ENCODE measurements at places on chromosomes 2 and 18.

DNA sequence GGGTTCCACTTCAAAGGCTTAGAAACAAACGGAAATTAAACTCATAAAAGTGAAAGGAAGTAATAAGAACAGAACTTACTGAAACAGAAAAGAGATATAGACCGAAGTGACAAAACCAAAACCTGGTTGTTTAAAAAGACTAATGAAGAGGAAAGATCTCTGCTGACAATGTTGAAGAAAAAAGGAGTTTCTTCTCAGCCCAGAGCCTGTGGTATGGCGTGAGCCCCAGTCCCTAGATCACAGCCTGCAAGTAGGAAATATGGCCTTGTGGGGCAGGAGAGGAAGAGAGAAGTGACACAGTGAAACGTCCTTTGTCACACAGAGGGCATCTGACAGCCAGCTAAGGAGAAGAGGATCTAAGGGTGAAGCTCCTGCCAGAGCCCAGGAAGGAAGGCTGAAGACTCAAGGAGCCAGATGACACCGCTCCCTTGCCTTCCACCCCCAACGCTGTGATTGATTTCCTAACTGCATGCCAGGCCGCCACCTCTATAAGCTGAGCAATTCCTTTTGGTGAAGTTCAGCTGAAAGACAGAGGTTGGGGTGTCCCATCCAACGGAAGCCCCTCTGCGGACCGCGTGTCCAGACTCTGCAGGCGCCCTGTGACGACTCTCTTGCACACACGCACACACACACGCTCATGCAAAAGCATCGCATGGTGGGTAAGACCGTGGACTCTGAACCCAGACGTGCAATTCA is 141.1 kb downstream of the HDAC4 start:
- no peak for DNase-seq

DNA sequence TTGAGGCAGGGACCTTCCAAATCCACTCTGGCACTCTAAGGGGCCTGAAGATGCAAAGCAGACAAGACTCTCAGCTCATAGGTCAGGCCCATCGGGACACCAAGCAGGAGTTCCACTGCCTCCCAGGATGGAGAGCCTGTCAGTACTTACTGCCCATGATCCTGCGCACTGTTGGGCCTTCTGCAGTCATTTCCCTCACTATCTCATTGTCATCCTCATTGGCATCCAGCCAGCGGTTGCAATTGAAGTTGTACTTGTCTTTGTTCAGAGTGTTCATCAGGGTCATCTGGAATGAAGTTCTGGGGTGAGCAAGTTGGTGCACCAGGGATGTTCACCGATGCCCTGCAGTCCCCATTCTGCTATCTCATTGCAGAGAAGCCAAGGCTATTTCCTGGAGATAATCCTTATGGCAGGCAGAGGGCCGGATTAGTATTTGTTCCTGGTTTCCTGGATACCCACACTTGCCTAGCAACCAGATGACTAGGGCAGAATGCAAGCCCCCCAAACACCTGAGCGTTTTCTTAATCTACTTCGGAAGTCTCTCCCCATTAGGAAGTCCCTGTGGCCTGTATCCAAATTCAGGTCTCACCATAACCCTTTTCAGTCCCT is 65.1 kb downstream of the LOXHD1 start:
- no peak for DNase-seq

- no peak for DNase-seq
Measured at GRCh38 chr2:62460175-62460574, 45.8 kb downstream of the TMEM17 start.

DNA sequence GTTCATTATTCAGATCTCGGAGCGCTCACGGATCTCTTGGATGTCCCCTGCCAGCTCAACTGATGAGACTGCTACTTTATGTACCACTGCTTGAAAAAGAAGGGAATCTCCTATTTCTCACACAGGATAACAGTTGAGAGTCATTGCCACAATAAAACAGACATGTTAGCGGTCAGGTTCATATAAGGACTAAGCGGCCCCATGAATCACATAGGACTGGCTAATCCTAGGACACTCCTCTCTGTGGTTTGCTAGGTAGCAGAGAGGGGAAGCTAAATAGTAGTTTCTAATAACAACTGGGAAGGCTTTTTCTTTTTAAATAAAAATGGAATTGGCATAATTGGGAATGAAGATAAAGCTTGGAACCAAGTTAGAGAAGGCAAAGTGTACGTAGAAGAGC is 15.9 kb upstream of the TGFA start:
- DNase-seq = no peak

DNA sequence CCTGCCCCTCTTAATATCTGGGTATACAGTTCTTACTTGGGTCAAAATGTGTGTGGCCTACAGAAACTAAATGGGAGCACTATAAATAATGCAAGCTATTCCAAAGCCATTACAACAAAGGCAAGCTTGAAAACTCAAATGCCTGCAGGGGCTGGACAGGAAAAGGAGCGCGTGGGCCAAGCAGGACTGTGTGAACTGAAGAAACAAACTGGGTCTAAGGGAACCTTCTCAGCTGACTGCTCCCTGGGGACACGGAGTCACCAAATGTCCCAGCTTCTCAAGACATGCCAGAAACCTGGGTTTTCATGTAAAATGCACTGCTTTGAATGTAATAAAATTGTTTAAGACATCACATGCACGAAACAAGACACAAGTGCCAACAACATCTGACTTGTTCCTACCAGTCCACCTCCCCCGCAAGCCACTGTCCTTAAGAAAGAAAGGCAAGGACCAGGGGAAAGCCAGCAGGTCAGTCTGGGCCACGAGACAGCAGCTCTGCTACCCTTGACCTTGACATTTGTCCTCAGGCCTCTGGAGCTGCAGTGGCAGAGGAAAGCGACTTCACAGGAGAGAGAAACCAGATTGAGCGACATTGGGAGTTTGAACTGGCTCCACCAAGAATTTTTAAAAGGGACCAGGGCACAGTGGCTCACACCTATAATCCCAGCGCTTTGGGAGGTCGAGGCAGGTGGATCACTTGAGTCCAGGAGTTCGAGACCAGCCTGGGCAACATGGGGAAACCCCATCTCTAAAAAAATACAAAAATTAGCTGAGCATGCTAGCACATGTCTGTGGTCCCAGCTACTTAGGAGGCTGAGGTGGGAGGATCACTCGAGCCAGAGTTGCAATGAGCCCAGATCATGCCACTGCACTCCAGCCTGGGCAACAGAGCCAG is 89.7 kb upstream of the SH3BP4 start:
- no peak for DNase-seq

DNA sequence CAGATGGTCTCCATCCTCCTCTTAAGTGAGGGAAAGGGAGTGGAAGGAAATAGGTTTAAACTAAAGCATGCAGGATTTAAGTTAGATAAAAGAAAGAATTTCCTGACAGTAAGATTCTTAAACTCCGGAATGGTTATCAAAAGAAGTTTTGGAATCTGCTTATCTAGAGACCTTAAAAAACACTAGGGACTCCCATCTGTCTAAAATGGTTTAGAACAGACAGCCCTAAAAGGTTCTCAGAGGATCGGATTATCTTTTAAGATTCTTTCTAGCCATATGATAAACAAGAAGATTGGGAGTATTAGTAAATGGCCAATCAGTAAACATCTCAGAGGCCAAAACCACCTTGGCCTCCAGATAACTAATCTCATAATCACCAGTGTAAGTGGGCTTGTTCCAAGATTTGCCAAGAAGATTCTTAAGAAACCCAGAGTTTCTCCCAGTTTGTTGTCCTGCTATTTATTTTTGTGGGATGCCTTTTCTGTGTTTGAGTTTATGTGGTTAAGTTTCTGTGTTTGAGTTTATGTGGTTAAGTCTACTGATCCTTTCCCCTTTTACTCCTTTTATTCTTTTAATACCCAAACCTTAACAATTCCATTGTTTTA is 314.9 kb upstream of the NRP2 start:
- DNase-seq = no peak

GRCh38 chr18:43533371-43533770 is 256.1 kb upstream of the SYT4 start:
- no peak for DNase-seq

- DNase-seq = no peak
Measured at GRCh38 chr18:4237664-4238041, 217.5 kb downstream of the DLGAP1 start.

DNA sequence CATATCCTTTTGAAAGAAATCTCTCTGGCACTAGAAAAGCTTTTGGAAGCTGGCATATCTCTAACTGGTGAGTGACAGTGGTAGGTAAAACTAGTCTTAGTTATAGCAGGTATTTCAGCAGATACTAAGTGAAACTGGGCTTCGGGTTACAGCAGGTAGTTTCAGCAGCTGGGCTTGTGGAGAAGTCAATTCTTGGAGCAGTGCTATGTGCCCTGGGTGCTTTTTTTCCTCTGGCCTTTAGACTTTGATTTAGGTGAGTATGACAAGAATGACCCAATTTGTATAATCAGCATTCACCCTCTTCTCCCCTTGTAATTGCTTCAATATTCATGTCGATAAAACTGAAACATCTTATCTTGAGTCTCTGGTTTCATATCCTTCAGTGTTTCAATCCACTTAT is 123.1 kb downstream of the KYNU start:
- no peak for DNase-seq

DNA sequence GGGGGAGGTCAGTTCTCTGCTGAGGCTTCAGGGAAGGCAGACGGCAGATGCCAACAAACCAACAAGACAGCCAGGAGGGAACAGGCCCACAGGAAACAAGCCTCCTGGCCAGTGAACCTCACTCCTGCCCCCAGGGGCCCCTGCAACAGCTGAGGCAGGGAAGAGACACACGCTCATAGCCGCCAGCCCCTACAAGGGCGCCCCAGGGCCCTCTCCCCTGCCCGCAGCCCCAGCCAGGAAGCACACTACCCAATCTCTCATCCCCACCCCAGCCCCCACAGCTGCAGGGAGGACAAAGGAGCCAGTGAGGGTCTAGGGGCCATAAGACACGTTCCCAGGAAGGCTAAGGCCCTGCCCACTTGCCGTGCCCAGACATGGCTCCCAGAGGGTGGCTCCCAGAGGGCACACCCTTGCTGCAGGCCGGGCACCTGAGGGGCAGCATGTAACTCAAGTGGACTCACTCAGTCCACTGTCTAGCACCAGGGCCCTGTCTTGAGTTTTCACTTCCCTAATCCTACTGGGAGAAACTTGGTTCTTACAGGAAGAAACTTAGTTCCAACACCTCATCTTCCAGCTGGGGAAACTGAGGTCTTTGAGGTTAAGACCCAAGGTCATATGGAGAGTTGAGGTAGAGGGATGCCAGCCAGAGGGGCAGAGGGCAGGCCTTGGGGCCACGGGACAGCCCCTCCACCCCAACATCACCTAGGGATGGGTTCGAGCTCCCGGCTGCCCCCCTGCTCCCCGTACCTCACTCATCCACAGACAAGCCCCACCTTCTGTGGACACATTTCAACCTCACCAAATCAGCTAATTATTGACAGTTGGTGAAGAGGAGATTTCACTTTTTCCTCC is 37.3 kb downstream of the EMX1 start:
- no peak for DNase-seq

GRCh38 chr2:206379886-206380285 is 63.4 kb upstream of the ADAM23 start:
- DNase-seq = no peak

GRCh38 chr2:173051463-173052215 is 24.0 kb upstream of the MAP3K20 start:
- no peak for DNase-seq

GRCh38 chr2:124970030-124970429 is 944.9 kb downstream of the CNTNAP5 start:
- no peak for DNase-seq

GRCh38 chr2:169818241-169818640 is 6.5 kb downstream of the METTL5 start:
- DNase-seq = no peak

GRCh38 chr18:27899893-27900292 is 277.0 kb downstream of the CDH2 start:
- DNase-seq = peak; percentile 82

DNA sequence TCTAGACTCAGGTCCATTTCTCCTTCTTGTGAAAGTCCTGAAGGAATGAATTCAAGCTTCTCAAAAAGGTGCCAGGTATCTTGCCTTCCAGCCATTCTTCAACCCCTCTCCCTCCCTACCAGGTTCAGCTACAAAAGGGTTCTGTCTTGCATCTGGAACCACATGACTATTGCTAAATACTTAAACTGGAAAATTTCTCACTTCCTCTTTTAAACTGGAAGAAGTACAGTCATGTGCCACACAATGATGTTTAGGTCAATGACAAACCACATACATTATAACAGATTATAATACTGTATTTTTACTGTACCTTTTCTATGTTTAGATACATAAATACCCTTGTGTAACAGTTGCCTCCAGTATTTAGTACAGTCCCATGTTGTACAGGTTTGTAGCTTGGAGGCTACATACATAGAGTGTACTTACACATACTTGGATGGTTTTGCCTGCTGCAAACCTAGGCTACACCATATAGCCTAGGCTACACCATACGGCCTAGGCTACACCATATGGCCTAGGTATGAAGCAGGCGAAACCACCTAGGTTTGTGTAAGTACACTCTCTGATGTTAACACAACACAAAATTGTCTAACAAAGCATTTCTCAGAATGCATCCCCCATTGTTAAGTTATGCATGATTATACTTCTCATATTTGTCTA is 142.0 kb upstream of the DNMT3A start:
- DNase-seq = no peak

GRCh38 chr2:82793711-82794435 is 1665.2 kb downstream of the SUCLG1 start:
- no peak for DNase-seq

- DNase-seq = no peak
Measured at GRCh38 chr2:148603562-148603920, 41.0 kb upstream of the EPC2 start.

- DNase-seq = peak; percentile 3
Measured at GRCh38 chr2:78861546-78861945, 164.0 kb upstream of the REG3G start.

DNA sequence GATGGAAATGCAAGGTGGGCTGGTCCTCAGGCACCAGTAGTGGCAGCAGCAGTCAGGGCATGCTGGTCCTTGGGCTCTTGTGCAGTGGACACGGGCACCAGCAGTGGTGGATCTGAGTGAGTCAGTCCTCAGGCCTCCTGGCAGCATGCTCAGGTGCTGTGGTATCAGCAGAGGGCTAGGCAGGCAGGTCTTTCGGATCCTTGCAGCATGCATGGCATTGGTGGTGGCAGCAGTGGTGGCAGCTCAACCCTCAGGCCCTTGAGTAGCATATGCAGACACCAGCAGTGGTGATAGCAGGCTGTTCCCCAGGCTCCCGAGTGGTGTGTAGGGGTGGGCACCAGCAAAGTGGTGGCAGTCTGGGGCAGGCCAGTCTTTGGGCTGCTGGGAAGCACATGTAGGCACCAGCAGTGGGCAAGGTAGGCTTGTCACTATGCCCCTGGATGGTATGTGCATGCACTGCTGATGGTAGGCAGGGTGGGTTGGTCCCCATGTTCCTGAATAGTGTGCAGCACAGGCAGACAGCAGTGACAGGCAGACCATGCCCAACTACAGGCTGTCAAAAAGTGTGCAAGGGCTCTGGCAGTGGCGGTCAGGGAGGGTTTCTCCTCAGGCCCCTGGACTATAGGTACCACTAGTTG is 606.0 kb downstream of the ADCYAP1 start:
- DNase-seq = no peak

- DNase-seq = no peak
Measured at GRCh38 chr18:63808125-63808524, 32.9 kb downstream of the SERPINB7 start.

- DNase-seq = no peak
Measured at GRCh38 chr2:182921234-182921633, 54.8 kb upstream of the FRZB start.

GRCh38 chr18:2846636-2847316 is at the start of gene EMILIN2:
TSS of gene EMILIN2 (plus strand) at chr18:2847006. CDS start at chr18:2847189, 183 bp downstream.
- DNase-seq = no peak
